ENCODE measurements at places on chromosomes 3 and 15. TPM values are rescaled to one million over a fixed set of nuclear protein-coding genes. Genes with fewer than 3 reads are reported as not detected.

Gene CATSPER2
- 1.1 TPM for total RNA-seq

GRCh38 chr3:172646439-172647015 is 64.3 kb downstream of the NCEH1 start:
- DNase-seq, result no peak

Gene CMTM8
- total RNA-seq, result 4.4 TPM

Gene GOLGA8R
- total RNA-seq, result 4.3 TPM

DNA sequence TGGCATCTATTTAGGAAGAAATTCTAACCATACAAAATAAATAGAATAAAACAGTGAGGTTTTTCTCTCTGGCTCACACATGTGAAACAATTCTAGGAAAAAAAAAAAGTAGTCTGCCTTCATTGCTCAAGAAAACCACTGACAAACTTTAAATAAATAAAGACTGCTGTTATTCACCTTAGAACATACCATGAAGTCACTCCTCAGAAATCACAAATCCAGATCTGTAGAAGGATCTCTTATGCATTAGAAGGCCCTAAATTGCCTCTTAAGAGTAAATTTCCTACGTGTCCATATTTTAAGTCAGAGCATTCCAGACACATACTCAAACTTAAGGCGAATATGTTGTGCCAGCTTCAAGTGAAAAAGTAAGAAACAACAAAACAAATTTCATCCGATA is 217.3 kb downstream of the ZIC4 start:
- DNase-seq, result no peak

DNA sequence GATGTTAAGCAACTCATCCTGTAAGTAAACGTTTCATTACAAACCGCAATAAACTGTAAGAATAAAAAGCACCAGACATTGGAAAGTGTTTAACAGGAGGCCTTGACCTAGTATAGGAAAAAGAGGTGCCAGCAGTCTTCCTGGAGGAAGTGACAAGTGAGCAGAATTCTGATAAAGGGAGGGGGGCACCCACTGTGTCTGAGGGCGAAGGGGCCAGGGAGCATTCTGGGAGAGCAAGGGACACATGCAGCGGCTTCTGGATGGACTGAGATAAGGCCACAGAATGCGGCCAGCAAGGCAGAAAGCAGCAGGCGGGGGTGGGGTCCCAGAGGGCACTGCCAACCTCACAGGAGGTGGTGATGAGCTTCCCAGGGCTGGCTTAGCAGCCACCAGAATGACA is 80.2 kb downstream of the MTHFS start:
- no peak for DNase-seq

Gene CDHR4
- total RNA-seq, result not detected

DNA sequence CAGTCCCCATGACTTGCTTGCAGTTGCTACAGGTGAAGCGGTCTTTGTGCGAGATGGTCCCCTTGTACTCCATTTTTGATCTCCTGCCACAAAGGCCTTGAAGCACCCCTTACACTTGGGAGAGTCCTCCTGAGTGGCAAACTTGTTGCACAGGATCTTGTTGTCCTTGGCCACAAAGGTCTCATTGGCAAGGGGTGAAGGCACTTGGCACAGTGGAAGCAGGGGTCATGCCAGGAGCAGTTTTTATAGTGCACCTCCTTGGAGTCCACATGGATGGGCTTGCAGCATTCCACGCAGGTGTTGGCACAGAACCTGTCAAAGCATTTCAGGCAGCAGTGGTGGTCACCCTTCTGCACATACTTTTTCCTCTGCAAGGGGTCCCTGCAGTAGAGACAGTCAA is 20.3 kb upstream of the SEC62 start:
- DNase-seq, result no peak

GRCh38 chr15:59280855-59281254 is 74.2 kb downstream of the LDHAL6B start:
- no peak for DNase-seq

DNA sequence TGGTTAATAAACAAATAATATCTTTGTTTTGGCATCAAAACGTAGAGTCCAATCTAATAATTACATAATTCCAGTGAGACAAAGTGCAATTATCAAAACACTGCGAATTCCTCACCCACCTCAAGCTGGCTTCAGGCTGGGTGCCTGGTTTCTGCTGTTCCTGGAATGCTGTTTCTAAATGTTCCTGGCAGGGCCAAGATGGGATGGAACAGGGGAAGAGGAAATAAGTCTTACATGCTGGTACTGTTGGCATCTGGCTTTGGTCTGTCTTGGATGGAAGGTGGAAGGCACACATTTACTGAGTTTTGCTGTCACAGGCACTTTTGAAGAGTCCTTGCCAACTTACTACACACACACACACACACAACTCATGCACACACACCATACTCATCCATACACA is 101.9 kb upstream of the SLCO3A1 start:
- no peak for DNase-seq

Gene ZPLD1
- not detected for total RNA-seq

DNA sequence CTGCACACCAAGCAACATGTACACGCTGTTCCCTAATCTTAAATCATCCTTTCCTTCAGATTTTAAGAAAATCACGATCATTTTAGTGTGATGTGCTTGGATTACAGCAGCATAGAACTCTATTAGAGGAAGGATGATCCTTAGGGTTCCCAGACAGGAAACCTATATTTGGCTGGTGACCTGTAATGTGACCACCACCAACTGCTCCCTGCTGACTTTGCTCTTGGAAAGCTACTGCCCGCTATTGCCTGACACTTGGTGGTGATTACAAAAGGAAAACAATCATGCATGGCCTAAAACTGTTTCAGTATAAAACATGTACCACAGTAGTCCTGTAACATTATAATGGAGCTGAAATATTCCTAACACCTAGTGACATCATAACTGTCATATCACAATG is 27.2 kb upstream of the LMOD3 start:
- no peak for DNase-seq

DNA sequence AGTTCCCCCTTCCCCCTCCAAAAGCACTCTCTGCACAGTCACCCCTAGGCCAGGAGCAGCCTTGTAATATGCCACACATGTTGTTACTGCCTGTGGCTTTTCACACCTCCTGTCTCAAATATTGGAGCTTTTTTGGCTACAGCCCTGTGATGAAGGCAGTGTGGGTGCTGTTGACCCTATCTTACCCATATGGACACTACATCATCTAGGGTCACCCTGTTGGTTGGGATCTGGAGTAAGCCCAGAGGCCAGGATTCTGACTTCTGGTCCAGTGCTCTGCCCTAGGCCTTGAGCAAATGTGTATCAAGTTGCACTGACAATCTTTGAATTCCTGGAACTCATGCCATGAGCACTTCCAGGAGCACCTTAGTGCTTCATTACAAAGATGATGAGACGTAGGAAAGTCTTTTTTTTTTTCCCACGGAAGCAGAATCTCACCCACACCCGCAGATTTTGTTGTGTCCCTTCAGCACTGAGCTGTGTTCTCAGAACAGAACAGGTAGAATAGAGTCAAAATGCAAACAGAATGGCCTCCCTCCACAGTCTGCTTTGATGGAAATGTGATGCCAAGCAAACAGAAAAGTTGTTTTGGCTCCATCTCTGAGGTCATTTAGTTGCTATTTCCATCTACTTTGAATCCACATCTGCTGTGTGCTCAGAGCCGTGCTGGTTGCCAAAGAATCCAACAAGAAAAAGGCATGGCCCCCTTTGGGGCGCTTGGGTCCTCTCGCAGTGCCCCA is 49.6 kb downstream of the SMAD3 start:
- peak; percentile 40 for DNase-seq

Gene FGF7
- 35.0 TPM for total RNA-seq

Gene GLT8D1
- total RNA-seq, result 29.7 TPM

GRCh38 chr3:178546079-178546478 is 9.8 kb downstream of the KCNMB2 start:
- DNase-seq, result no peak

GRCh38 chr3:183116025-183116614 is 16.8 kb upstream of the MCCC1 start:
- DNase-seq, result no peak

Data from Right ventricle myocardium superior (tissue), 1 donor.